ENCODE measurements at places on chromosomes 5 and 9.
A peak's percentile ranks its signal among the peaks of the same experiment; 100 is the strongest.

GRCh38 chr5:96326902-96327301 lies 106.1 kb downstream of the PCSK1 start:
- DNase-seq = no peak

DNA sequence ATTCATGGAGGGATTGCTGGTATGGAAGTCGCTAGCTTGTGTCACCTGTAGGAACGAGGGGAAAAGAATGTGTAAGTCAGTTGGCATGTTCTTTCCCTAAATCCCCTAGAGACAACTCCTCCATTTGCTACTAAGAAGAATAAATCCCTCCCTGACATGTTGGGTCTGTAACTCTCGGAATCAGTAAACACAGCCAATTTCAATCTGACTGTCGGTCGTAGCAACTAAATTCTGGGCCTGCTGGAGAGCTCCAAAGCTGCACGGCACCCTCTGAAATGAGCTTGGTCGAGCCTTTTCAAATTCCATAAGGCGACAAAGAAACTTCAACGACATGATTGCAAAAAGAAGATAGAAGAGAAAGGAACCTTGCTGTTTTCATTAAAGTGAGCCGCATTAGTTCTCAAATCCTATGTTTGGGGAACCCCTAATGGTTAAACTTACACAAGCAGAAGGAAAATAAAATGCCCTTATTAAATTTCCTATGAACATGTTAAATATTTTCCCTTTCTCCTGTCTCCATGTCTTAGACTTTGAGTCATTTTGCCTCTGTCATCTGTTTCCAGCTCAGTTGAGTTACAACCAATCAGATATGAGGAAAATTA lies 735.8 kb upstream of the WWC1 start:
- DNase-seq = no peak

GRCh38 chr5:173714551-173715428 lies 98.3 kb upstream of the BOD1 start:
- DNase-seq = peak; percentile 83

DNA sequence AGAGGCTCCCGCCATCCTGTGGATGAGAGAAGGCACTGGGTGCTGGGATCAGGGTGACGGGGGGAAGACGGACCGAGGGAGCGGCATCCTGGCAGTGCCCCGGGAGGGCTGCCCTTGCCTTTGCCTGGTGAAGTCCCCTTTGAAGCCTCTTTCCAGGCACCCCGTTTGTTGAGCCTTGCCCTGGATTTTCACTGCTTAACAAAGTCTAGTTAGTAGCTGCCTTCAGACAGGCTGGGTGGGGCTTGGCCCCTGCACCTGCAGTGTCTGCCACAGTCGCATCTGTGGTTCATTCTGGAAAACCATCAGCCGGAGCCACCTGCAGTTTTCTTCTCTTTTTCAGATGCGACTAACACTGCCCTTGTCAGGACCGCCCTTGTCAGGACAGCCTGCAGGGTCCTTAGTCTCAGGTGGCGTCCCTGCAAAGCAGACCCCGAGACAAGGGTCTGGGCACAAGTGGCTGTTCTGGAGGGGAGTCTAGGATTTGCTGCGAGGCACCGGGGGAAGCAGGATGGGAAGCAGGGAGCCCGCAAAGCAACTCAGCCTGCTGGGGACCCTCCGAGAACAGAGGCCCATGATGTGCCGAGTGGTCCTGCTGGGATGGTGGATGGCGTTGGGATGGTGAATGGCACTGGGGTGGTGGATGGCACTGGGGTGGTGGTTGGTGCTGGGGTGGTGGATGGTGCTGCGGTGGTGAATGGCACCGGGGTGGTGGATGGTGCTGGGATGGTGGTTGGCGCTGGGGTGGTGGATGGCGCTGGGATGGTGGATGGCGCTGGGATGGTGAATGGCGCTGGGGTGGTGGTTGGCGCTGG lies 147.9 kb upstream of the COL5A1 start:
- DNase-seq = no peak

GRCh38 chr9:92325991-92326500 lies 293 bp downstream of the CENPP start:
- DNase-seq = no peak

GRCh38 chr9:82091610-82092009 lies 103.0 kb downstream of the SPATA31D1 start:
- no peak for DNase-seq

DNA sequence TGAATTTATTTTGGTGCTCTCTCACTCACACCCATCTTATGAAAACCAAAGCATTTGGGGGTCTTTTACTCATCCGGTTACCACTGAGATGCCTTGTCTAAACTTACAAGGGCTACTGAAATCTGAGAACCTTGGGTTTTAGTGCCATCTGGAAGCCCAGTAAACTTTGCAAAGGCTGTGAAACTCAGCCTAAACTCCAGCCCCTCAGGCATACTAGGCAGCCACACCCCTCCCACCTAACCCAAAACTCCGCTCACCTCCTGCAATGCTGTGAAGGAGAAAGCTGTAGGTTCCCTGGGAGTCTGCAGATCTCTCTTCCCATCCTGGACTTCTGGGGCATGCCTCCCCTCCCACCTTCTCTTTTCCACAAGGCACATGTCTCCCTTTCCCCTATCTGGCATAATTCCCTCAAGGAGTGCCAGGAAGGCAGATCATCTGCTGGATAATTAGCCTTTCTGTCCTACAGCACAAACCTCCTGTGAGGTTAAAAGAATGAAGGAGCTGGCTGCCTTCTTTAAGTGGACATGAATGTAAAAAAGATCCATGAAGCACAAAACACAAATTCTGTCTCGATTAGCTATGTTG lies 71.5 kb upstream of the ANXA1 start:
- DNase-seq = no peak

- peak; percentile 5 for DNase-seq
Observed at GRCh38 chr9:136170006-136170901, 34.7 kb downstream of the LHX3 start.

GRCh38 chr9:89218040-89218928 lies 39.7 kb upstream of the SHC3 start:
- DNase-seq = peak; percentile 3

DNA sequence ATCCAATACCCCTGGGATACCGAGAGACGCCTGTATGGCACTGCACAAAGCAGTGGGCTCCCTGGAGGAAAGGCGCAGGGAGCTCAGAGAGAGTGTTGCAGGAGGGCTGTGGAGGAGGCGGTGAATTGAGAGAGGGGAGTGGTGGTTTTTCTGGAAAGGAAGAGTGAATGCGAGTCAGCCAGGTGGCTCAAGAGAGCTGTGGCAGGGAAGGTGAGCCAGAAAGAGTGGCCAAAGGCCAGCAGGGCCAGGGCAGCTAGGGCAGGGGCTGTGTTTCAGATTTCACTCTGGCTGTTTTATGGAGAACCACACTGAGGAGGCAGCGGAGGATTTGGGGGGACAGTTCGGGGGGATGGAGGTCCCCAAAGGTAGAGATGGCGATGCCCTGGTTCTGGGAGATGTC lies 13.0 kb upstream of the DAB2IP start:
- DNase-seq = no peak

DNA sequence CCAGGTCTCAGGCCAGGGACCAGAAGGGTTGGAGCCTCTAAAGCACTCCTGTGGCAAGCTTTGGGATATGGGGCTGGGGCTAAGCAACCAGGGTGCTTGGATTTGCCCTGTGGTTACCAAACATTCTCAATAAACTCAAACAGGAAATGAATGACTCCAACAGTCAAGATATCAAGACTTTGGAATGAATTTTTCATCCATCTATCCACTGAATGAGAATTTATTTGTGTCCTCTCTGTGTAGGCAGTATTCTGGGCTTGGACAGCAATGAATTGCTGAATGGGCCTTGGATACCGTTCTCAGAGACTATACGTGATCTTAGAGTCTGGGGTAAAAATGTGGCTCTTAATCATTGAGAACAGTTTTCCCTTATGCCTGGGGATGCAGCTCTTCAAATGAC lies 212.5 kb downstream of the DAB2IP start:
- peak; percentile 16 for DNase-seq

DNA sequence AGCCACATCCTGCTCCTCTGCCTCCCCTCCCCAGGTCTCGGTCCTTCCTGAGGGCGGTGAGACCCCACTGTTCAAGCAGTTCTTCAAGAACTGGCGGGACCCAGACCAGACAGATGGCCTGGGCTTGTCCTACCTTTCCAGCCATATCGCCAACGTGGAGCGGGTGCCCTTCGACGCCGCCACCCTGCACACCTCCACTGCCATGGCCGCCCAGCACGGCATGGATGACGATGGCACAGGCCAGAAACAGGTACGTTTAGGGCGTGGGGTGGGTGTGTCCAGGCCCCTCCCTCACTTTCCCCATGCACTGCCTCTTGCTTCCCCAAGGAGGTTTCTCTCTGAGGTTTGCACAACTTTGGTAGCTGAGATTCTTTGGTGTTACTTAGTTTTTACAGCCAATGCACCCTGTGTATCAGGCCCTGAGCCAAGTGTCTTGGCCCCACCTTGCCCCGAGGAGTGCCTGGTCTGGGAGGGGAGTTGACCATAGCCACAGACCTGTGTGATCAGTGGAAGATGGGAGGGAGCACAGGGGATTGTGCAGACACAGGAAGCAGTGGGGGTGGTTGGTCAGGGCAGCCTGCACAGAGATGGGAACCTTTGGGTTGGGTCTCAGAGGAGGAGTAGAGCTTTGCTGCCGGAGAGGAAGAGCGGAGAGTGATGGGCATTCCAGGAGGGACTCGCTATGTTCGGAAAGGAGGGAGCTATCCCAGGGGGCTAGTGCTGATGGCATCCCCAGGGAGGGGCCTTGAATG lies 50.8 kb downstream of the GSN start:
- DNase-seq = no peak

- DNase-seq = no peak
Observed at GRCh38 chr5:143564417-143564816, 160.9 kb upstream of the NR3C1 start.

DNA sequence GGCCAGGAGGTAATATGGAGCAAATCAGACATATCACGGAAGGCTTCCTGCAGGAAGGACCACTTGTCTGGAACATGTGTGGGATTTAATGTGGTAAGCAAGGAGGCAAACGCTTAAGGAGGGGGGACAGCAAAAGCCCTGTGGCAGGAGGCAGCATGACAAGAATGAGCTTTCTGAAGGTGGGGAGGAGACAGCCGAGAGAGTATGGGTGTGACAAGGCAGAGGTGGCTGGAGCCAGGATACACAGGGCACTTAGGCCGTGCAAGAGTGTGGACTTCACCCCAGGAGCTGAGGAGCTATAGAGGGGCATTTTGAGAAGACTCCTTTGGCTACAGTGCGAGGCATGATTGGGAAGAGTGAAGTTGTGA lies 14.4 kb upstream of the S1PR3 start:
- no peak for DNase-seq

GRCh38 chr5:35799753-35800152 lies 56.9 kb upstream of the IL7R start:
- no peak for DNase-seq

GRCh38 chr9:129340427-129341170 lies 162.5 kb upstream of the IER5L start:
- no peak for DNase-seq

DNA sequence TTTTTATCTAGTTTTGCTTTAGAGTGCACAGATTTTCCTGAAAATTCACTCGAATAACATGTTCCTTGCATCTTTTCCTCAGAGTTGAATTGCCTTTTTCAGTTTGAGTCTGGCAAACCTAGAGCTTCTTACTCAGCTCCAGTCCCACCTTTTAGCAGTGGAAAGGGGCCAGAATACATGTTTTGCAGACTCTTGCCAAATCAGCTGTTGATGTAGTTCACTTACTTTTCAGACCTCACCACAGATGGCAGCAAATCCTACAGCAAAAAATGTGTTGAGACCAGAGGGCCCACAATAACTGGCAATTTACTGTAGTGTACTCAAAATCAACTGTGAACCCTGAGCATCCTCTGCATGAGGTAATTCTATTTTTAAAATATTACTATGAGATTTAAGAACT lies 545.2 kb upstream of the ACO1 start:
- no peak for DNase-seq

DNA sequence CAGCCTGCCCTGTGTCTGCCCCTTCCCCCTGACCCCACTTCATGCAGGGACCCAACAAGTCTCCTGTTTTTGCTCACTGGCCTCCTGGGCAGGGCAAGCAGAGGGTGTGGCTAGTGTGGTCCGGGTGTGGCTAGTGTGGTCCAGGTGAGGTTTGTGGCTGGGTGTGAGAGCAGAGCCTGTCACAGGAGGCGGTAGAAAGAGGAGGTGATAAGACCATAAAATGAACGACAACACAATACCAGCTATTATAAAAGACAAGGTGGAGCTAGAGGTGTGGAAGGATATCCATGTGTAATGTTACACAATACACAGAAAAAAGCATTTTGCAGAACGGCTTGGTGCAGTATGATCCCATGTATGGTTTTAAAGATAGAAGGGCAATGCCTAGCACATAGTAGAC lies 23.3 kb downstream of the SPRY4 start:
- no peak for DNase-seq

DNA sequence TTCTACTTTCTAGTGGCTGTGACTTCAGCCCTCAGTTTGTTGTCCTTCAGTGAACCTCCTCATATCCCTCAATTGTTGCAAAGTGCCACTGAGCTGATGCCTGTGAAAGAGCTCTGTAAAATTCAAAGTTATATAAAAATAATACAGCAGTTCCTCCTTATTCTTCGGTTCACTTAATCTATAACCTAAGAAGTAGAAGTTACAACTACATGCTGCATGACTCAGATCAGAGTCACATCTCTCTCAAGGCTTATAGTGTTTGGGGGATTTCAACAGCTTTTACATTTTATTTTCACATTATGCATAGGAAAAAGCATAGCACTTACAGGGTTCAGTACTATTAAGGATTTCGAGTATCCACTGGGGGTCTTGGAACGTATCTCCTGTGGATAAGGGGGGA lies 25.1 kb upstream of the GCNT1 start:
- DNase-seq = peak; percentile 26

DNA sequence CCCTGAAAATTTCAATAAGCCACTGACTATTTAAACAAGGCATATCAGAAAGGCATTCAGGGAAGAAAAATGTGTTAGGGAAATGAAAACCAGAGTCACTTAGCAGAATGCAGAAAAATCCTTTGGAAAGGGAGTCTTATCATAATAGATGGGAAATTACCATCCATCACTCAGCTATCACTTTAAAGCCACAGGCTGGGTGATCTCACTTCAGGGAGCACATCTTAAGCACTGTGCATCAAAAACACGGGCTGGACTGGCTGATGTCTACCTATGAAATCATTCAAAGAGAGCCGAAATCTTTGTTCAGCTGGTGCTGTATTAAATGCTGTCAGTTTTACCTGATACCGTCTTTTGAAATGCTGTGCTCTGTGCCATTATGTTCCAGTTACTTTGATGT lies 73.5 kb downstream of the C9orf57 start:
- DNase-seq = no peak

- no peak for DNase-seq
Observed at GRCh38 chr5:130893006-130893405, 272.1 kb downstream of the HINT1 start.

GRCh38 chr5:76380346-76381066 lies 22.6 kb upstream of the IQGAP2 start:
- DNase-seq = no peak

- no peak for DNase-seq
Observed at GRCh38 chr9:109382585-109382984, 61.7 kb upstream of the EPB41L4B start.

GRCh38 chr9:121887553-121888437 lies 205.3 kb downstream of the TTLL11 start:
- peak; percentile 38 for DNase-seq

GRCh38 chr5:92470770-92471169 lies 1087.7 kb upstream of the ARRDC3 start:
- no peak for DNase-seq

Data from mesenchymal stem cell (in vitro differentiated cells and primary cell).